CD4-positive, alpha-beta T cell treated with Interleukin-4 for 4 hours (primary cell): ENCODE measurements at places on chromosomes 11 and 22.

DNA sequence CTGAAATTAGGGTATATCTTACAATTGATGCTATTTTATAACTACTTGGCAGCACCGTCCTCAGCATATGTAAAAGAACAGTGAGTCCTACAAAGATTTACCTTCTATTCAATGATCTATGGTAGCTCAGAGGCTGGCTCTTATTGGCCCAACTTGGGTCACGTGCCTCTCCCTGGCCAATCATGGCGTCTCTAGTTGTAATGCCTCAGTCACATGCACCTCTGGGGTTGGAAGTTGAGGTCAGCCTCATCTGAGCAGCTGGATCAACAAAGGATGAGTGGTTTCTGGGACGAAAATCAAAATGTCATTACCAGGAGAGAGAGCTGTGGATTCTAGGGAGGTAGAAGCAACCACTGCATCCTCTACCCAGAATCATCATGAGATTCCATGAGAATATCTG lies 22.9 kb upstream of the ASPHD2 start:
- DNase-seq: no peak

GRCh38 chr11:35426351-35426750 lies 7.0 kb upstream of the SLC1A2 start:
- no peak for DNase-seq

DNA sequence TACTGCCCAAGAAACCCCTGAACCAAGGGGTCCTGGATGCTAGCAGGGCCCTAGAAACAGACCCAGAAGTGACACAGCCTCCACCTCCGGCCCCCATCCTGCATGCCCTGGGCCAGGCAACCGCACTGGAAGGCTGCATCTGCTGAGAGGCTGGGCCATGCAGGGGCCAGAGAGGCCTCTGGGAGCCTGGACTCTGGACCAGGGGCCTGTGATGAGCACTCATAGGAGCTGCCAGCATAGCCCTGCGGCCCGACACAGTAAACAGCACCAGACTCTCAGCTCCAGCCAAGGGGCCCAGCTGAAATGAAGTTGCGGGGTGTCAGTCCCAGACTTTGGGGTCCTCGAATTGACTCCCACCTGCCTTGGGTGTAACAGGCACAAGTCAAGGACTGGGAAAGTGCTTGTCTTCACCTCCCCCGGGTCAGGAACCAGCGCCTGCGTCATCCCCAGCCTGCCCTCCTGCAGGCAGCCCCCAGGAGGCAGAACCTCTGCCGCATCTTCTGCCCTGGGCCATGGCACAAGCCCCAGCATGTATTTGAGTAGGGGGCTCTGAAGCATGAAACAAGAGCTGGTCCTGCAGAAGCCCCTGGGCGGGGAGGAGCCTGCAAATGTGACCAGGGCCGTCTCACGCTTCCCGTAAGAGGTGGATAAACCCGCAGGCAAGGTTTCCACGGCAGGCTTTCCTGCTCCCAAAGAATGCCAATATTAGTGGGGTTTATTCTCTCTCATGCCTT lies 25.2 kb upstream of the CCND1 start:
- no peak for DNase-seq

GRCh38 chr11:83349296-83349695 lies 63.1 kb upstream of the CCDC90B start:
- no peak for DNase-seq

GRCh38 chr11:4443232-4443891 lies 5.7 kb upstream of the OR52K2 start:
- no peak for DNase-seq

DNA sequence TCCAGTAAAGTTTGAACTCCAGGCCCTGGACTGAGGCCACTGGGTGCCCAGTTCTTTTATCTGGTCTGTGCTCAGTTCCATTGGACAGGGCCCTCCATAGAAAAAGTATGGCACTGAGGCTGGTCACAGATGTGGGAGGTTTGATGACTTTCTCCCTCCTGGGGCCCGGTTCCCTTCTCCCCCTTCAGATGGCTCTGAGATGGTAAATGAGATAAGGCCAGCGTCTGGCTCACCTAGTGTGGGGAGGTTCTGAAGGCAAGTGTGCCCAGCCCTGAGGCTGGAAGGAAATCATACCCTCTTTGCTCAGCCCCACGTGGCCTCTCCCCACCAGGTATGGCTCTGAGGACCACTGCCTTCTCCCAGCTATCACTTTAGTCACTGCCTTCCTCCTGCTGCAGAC lies 1.5 kb upstream of the CLDN5 start:
- DNase-seq: no peak

GRCh38 chr22:20646415-20646814 lies 127.5 kb upstream of the SERPIND1 start:
- DNase-seq: no peak

DNA sequence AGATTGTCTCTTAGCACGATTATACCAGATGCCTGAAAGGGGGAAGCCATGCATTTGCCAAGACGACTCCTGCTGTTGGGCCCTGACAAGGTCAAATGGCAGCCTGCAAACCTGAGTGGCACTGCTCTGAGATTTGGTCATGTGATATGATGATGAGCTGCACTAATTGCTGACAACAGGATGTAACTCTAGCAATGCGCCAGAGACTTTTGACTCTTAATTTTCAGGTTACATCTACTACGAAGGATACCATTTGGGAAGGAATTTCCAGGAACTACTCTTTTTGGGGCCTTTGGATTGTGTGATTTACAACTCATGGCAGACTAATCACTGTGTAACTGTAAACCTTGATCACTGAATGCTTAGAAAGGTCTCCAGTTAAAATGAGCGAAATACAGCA lies 13.1 kb downstream of the TREH start:
- DNase-seq: no peak

DNA sequence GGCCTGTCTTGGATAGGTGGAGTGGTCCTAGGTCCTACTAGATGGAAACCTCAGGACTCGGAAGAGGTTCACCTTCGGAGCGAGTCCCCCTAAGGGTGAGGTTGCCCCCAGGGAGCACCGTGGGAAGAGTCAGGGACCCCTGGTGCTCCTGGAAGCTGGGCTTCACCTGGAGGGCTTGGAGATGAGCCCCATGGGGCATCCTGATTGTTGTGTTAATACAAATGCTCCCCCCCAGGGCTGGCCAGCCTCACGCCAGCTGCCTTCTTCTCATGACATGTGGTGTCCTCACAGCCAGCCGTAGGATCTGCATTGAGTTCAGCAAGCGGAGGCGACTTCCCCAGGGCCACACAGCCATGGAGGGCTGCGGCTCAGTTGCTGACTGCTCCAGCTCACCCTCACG lies 1487.5 kb downstream of the BRD1 start:
- DNase-seq: no peak

GRCh38 chr22:38303974-38304373 lies 13.3 kb downstream of the CSNK1E start:
- no peak for DNase-seq

- no peak for DNase-seq
Measured at GRCh38 chr11:118885319-118885718, 1.6 kb downstream of the CXCR5 start.

DNA sequence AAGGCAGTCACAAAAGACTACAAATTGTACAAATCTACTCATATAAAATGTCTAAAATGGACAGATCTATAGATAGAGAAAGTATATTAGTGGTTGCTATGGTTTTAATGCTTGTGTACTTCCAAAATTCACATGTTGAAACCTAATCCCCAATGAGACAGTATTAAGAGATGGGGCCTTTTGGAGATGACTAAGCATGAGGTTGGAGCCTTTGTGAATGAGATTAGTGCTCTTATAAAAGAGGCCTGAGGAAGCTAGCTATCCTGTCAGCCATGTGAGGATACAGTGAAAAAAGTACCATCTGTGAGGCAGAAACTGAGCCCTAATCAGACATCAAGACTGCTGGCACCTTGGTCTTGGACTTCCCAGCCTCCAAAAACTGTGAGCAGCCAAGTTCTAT lies 82.6 kb downstream of the CYP2R1 start:
- no peak for DNase-seq

DNA sequence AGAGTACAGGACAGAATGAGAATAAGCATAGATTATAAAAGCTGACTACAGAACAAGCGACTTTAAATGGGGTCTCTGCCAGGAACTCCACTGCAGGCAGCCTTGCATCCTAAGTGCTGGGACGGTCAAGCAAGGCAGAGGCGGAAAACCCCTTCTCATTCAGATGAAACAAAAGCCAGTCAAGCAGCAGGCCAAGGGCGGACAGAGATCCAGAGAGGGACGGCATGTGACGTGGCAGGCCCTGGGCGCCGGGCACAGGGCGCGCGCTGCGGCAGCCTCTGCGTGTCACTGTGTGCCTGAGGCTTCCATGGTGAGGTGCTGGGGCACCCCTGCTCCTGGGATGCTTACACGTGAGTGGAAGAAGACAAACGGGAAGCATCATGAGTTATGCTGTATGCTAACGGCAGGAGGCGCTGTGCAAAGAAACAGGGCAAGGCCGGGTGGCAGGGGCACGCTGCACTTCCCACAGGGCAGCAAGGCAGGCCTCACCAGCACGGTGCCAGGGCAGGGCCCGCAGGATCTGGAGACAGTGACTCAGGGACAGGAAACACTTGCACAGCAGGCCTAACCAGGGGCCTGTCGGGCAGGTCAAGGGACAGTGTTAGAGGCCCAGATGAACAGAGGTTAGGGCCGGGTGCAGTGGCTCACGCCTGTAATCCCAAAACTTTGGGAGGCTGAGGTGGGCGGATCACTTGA lies 6.2 kb downstream of the TOLLIP start:
- no peak for DNase-seq

DNA sequence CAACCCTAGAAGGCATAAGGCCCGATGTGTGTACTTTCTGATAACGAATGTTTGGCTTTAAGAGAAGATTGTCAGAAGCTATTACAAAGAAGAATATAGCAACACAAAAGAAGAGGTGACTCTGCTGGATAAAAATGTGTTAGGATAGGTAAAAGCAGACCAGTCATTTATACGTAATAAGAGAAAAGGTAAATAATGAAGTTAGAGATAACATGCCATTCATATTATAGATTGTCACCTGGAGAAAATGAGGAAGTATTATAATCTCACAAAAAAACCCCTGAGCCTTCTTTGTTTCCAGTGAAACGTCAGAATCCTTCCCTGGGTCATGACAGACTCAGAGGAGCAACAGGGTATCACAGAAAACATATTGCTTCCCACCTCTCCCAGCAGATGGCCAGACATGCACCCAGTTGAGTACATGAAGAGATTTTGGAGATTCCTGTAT lies 36.1 kb downstream of the PPFIA1 start:
- DNase-seq: no peak

DNA sequence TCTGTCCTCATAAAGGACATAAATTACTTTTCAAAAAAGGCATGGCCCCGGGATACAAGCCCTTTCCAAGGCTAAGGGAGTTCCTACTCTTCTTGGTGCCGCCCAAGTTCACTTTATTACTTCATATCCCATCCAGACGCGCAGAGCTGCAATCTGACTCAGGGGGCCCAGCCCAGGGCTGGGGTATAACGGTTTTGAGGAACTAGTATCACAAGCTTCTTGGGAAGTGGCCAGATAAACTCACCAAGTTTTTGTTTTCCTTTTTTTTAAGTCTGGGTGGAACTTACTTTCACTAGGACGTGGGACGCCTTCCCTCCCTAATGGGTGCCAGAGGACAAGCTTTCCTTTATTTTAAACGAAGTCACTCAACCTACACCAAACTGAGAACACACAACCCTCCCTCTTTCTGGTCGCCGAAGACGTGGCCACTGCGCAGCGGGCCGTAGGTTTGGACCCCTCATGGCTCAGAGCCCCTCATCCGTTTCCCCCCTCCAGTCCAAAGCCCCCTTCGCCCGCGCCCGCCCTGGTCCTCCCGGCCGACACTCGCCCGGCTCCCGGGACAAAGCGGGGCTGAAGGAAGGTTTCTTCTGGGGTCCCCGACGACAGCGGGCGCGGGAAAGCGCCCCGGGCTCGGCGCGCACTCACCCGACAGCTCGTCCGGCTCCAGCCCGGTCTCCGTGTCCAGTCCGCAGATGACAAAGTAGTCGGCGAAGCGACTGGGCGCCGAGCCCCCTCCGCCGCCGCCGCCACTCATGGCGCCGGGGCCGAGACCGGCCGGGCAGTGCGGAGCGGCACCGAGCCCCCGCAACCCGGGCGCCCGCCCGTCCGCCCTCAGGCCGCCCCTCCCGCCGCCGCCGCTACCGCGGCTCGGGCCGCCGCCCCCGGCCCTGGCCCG lies 587 bp downstream of the DENND5A start:
- peak; percentile 48 for DNase-seq

- DNase-seq: no peak
Measured at GRCh38 chr11:34643311-34643710, 22.4 kb downstream of the EHF start.

- DNase-seq: no peak
Measured at GRCh38 chr11:59145534-59145933, 2.9 kb downstream of the FAM111A start.

DNA sequence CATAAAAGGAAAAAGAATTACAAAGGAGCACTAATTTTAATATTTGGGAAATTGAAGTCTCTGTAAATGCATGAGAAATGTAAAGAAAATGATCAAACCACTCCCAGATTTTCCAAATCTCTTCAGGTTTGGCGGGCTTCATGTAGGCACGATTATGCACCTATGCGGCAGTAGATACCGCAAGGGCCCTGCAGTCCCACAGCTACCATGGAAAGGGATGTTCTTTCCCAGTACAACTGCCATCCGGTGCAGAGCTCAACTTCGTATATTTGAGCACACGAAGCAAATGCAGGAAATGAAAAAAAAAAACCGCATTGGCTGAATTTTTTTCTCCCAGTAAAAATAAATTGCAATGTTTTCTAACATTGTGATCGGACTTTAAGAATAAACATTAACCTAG lies 1.4 kb downstream of the SLC17A6 start:
- DNase-seq: no peak

DNA sequence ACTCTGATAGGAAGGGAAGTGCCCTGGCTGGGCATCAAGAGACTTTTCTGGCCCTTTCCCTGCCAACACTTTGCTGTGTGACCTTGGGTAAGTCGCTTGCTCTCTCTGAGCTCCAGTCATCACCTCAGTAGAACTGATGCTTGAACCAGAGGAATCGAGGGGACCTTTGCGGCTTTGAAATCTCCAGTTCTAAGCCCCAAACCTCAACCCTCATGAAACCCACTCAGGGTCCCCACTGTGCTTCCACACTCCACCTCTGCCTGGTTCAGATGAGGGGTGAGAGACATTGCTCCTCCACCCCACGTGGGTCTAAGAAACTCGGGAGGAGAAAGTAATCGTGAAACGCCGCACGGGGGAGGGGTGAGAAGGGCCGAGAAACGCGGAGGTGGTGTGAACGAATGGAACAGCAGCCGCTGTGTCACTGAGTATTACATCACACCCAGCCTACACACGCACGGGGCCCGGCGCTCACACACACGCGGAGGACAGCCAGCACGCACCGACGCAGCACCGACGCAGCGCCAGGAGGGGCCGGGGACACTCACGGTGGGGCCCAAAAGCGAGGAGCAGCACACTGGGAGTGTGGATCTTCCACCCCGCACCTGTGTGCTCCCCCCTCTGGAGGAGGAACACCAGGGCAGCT lies 4.3 kb downstream of the RTN4RL2 start:
- no peak for DNase-seq
